ENCODE measurements at places on chromosomes 11 and 22.

- DNase-seq: no peak
Observed at GRCh38 chr11:47408598-47409439, 429 bp downstream of the SLC39A13 start.

DNA sequence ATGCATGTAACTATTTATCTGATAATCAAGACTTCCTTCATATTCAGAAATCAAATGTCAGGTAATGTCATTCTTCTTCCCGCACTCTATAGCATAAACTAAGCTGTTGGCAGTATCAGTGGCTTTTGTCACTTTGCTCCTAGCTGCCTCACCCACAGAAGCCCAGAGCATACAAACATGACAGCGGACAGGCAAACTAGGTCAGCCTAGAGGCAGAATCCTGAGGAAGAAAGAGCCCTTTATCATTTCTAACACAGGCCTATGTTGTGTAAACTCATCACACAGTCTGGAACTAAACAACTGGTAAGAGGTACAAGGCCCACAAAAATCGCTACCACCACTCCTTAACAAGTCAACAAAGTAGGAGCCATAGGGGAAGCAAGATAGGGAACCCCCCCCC, 21.0 kb downstream of the GUCY1A2 start:
- no peak for DNase-seq

DNA sequence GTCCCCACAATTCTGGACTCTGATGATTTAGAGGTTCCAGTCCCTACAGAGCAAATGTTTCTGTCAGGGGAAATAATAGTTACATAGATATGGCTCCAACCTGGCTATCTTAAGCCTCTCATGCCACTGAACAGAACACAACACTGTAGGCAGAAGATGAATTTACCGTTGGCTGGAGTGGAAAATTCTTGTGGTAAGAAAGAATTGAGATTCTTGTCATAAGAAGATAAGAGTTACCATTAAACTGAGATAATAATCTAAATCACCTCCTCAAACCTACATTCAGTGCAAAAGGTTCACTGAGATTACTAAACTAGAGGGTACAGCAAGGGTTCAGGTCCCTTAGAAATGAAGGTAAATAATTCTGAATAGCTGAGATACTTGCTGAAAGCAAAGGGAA, 10.1 kb upstream of the NAALAD2 start:
- no peak for DNase-seq

DNA sequence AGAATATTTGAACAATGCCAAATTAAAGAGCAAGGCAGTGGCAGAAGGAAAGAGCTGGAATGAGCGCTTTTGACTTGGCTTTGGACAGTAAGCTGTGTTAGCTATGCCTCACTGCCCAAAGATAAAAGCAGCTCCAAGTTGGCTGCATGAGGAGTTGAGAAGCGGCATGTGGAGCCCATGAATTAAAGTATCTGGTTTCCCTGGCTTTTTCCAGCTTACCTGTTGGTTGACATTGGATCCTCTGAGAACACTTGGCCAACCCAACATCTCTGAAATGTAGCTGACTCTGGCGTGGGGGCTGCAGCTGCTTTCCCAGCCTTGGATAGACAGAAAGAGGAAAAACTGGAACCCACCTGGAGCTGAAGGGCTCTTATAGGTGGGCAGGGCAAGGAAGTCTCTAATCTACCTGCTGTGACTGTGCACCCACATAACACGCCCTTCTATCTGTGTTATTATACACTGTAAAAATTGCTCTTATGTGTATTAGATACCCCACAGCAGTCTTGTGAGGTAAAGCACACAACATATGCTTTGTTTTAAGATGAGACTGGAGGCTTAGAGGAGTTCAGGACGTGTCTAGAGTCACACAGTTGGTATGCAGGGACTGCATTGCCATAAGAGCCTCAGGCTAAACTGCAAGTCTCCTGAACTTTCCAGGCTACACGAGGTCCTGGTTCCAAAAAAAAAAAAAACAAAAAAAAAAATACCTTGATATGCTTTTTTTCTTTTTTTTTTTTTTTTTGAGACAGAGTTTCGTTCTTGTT, 5.8 kb downstream of the UBASH3B start:
- no peak for DNase-seq

DNA sequence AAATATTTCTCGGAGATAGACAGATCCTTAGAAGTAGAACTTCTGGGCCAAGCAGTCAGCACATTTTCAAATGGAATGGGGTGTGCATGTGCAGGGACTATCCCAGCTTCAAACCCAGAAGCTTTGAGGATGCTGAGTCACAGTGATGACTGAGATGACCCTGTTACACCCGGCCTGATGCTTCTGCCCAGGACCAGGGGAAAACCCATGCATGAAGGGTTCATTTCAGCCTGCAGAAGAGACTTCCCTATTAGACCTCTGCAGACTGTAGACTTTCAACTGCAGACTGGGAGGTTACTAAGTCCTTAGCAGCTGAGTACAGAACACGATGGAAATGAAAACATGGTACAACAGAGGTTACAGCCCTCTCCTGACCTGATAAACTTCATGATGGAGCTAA, 3.6 kb upstream of the OR2AT4 start:
- no peak for DNase-seq

DNA sequence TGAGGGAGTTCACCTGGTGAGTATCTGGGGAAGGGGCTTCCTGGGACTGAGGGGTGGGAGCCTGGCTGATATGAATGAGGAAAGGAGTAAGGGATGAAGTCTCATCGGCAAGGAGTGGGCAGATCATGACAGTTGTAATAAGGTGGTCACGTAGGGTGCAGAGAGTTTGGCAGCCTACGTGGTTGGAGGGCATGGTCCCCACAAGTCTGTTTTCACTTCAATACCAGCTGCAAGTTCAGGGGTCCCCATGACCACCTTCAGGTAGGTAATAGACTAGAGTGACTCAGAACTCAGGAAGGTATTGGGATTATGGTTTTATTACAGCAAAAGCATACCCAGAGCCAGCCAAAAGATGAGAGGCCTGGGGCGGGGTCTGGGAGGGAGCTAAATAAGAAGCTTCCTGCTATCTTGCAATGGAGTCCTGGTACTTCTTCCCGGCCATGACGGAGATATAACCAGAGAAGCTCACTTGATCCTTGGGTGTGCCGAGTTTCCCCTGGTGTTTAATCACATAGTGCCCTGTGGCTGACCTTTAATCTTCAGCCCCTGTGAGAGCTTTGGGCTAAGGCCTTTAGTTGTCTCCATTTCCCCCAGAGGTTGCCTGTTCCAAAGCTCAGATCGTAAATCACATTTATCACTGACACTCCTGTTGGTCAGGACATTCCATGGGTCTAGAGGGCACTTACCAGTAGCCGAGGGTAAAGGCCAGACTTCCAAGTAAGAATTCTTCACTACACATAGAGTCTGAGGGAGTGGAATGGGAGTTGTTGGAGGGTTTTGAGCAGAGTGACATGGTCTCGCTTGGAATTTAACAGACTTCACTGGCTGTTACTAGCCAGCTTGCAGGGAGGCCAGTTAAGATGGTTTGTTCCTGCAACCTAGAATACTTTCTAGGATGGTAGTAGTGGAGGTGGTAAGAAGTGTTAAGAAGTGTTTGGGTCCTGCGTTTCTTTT, 9.1 kb downstream of the SLC3A2 start:
- no peak for DNase-seq

DNA sequence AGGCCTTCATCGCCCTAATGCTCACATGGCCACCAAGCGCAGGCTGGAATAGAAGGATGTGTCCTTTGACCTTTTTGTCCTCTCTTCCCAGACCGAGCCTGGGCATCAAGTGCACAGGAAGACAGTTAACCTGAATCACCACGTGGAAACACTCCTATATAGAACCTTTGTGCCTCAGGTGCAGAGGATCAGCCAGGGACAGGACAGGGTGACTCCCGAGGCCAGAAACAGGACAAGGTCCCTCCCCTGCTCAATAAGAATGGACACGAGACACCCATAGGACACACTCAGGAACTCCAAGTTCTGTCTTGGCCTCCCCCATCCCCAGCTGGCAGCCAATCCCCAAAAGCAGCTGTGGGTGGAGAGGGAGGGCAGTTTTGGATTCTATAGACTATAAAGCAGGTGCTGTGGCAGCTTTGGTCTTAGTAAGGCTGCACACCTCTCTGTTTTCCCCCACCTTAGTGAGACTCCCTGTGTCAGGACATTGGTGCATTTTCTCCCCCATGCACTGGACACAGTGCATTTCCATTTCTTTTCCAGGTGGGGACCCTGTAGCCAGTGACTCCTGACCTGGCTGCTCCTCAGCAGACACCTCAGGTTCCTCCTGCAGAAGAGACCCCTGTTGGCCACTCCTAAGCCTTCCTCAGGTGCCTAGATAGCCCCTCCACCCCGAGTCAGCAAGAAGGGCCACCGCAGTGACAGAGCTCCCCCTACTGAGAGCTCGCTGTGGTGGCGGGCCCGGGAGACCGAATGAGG, 43.6 kb upstream of the POU2AF1 start:
- DNase-seq: peak; percentile 72

DNA sequence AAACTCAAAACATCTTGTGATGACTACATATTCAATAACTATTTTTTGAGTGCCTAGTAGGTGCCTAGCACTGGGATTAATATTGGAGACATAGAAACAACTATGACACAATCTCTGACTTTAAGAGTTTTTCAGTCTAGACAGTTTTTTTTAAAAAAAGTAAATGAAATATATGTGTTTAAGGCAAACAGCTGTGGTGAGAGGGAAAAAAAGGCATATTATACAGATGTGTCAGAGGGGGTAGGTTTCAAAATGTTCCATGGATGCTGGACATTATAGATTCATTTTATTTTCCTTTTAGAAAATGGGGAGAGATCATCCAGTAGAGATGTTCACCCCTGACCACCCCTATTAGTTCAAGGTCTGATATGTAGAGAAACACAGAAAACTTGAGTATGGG, 90.8 kb downstream of the LUZP2 start:
- DNase-seq: no peak

DNA sequence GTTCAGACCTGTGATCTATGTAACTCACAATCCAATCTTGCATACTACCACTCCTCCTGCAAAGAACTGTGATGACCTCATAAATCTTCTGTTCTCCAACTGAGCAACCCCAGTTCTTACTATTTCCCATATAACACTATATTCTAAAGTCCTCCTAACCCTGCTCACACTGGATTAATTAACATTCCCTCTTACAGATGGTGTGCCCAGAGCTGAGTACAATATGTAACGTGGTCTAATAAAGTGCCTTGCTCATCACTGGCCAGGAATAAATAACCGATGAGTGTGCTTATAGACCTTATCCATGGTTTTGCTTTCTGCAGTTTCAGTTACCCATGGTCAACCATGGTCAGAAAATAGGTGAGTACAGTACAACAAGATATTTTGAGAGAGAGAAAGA, 28.6 kb downstream of the PRCP start:
- DNase-seq: no peak
